ENCODE measurements at places on chromosomes 7 and 10. TPM values are rescaled to one million over a fixed set of nuclear protein-coding genes. Genes with fewer than 3 reads are reported as not detected.

The TMEM273 gene
- not detected for polyA plus RNA-seq

The SPDYE11 gene
- polyA plus RNA-seq = not detected

The FAM221A gene
- 1.1 TPM for polyA plus RNA-seq

The CADPS2 gene
- 0.38 TPM for polyA plus RNA-seq

The FANK1 gene
- polyA plus RNA-seq = 2.4 TPM

The KLF6 gene
- 41.8 TPM for polyA plus RNA-seq

The TRIL gene
- not detected for polyA plus RNA-seq

The SPDYE16 gene
- not detected for polyA plus RNA-seq

The TUBAL3 gene
- polyA plus RNA-seq = not detected

All from BJ (cell line).